ENCODE measurements at places on chromosomes 7 and 10. TPM values are rescaled to one million over a fixed set of nuclear protein-coding genes. Genes with fewer than 3 reads are reported as not detected.

DNA sequence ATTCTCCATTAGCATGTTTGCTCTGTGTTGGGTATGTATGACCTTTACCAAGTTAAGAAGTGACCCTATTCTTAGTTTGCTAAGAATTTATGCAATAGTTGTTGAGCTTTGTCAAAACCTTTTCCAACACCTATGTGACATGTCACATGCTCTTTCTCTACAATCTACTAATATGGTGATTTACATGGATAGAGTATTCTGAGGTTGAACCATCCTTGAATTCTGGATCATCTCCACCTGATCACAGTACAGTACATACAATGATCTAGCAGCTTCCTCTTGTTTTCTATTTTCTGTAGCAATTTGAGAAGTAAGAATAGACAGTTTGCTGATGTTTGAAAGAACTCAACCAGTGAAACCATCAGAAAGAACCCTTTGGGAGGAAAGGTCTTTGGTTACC, 101.2 kb upstream of the PDGFA start:
- DNase-seq, result no peak

- no peak for DNase-seq
These were observed 44.1 kb downstream of the MYOF start for GRCh38 chr10:93437946-93438612.

DNA sequence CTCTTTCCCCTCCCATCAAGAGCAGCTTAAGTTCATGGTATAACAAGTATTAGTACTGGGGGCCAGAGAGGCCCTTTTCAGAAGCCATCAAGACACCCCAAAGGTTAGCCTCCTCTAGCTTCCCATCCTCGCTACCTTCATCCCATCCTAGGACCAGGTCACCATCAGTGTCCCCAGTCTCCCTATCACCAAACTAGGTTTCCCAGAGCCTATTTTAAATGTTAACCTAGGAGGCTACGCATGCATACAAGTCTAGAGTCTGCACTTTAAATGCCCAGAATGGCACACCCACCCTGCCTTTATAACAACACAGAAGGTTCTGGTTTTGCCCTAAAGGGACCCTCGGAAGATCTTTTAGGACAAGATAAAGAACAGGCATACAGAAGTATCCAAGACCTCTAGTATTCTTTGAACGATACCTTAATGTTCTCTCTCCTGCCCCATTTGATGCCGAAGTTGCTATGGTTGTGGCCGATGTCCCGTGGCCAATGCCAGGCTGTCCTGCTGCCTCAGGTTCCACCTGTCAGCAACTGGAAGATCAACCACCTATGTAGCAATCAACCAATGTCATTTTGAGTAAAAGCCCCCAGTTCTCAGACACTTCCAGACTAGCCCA, 2.2 kb downstream of the GPRIN2 start:
- DNase-seq, result no peak

GRCh38 chr7:88599528-88599927, 160.0 kb upstream of the ZNF804B start:
- no peak for DNase-seq

- no peak for DNase-seq
These were observed 14.5 kb downstream of the IFIT5 start for GRCh38 chr10:89428877-89429276.

DNA sequence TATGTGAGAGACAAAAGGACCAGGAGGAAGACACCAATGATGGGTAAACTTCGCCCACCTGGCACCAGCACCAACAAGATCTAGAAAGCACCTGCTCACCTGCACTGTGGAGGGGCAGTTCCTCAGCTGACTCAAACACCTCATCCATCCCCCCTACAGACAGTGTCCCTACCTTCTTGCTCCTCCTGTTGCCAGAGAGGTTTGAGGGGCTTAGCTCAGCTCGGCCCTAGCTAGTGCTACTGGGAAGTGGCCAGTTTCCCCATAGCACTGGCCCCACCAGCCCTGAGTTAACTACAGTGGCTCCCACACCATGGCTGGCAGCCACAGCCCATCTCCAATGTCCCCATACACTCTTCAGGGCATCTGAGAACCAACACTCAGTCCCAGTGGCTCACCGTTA, 70.8 kb downstream of the GRID1 start:
- DNase-seq, result no peak

The ZNF862 gene
- 7.1 TPM for total RNA-seq

DNA sequence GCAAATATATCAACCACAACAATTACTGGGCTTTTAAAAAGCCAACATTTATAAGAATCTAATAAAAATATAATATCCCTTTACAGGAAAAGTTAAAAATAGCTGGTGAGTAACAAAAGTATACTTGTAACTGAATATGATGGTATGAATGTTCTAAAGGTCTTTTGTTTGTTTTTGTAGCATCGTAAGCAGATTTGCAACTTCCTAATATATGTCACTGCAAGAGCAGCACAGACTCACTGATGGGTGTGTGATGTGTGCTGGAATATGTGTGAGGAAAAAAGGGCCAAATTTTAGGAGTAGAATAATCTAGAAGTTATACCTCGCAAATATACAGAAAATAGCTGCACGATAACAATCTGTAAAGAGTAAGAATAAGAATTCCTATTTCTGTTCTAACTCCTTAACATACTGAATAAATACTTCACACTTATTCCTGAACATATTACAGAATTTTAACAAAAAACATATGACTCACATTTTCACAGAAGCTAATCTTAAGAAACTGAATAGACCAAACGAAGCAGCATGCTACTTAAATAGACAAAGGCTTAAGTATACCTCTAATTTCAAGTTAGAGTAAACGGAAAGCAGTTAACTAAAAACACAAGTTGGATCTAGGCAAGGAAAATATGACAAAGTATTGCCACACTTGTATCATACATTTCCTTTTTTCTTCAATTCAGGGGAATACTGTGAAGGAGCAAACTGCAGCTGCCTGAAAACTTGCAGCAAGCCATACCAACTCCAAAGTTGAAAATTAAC, 9.6 kb downstream of the ETV1 start:
- DNase-seq, result no peak

The MSS51 gene
- 0.59 TPM for total RNA-seq

All from pulmonary artery endothelial cell (primary cell).